ENCODE measurements at places on chromosomes 4 and X. TPM values are rescaled to one million over a fixed set of nuclear protein-coding genes. Genes with fewer than 3 reads are reported as not detected.

DNA sequence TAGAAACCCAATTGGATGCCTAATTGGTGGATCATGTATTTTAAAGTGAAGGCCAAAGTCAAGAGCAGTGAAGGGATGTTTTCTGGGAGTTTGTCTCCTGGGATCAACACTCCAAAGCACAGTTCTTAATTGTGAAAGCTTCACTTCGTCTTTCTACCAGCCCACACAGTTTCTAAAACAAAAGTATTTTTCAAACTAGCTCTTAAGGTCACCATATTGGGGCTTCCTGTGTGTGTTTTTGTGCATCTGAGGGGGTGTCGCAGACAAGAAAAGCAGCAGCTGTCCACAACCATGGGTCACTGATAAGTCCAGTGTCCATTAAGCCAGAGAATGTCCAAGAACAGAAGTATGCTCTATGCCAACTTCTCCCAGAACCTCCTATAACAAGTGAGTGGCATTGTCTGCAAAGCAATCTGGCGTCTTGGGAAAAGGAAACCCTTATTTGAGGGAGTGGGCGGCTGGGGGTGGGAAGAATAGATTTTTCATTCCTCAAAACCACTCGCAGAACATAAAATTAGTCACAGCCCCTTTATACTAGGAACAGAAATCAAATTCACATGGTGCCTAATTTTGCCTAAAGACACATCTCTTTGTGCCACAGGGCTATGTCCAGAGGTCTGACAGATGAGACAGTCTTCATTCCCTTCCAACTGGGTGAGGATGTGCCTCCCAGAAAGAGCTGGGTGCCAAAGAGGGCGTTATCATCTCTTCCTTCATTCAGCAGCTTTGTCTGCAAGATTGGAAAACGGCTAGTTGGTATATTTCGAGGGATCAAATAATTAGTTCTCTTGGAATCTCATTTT, 610.4 kb downstream of the BCOR start:
- no peak for DNase-seq

GRCh38 chrX:99184153-99184552, 1225.9 kb downstream of the PCDH19 start:
- no peak for DNase-seq

DNA sequence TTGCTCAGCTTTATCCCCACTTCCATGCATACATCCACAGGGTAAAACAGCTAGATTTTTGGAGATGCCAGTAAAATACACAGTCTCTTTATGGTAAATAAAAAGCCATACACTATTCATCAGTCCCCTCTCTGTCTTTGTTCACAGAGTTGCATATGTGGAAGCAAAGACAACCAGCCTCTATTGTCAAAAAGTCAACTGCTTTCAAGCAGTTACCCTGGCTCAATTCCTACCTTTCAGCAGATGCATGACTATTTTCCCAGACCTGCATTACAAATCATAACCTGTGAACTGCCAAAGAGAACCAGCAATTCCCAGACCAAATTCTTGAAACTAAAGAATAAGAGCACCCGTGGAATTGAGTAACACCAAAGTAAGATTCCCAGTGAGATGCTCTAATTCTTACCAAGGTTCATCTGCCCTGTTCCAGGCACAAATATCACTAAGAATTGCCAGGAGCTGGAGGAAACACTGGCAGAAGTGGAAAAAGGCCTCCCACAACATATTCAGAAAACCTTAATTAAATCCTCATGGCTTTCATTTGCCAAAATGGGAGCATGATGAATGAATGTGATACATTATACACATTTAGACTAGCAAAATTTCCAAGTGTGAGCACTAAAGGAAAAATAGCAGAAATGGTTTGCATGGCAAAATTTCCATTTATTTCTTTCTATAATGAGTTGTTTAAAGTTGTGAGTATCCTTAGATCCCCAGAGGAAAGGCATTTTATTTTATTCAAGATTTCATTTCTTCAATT, 391.2 kb upstream of the ADGRL3 start:
- no peak for DNase-seq

DNA sequence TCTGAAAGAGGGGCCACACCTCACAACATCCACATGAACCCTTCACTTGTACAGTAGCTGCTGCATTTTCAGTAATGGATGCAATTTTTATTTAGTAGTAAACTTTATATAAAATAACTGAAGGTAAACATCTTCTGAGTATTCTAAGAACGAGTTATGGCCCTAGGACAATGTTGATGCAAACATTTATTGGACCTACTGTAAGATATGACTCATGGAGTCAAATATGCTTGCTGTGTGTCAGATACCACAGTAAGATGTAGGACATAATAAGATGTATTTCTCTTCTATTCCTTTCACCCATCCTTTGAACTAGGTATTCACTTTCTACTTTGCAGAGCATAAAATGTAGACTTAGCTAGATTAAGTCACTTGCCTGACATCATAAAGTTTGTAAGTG, 87.6 kb downstream of the TEX13C start:
- no peak for DNase-seq

GRCh38 chr4:85717847-85718246, 242.9 kb downstream of the ARHGAP24 start:
- no peak for DNase-seq

DNA sequence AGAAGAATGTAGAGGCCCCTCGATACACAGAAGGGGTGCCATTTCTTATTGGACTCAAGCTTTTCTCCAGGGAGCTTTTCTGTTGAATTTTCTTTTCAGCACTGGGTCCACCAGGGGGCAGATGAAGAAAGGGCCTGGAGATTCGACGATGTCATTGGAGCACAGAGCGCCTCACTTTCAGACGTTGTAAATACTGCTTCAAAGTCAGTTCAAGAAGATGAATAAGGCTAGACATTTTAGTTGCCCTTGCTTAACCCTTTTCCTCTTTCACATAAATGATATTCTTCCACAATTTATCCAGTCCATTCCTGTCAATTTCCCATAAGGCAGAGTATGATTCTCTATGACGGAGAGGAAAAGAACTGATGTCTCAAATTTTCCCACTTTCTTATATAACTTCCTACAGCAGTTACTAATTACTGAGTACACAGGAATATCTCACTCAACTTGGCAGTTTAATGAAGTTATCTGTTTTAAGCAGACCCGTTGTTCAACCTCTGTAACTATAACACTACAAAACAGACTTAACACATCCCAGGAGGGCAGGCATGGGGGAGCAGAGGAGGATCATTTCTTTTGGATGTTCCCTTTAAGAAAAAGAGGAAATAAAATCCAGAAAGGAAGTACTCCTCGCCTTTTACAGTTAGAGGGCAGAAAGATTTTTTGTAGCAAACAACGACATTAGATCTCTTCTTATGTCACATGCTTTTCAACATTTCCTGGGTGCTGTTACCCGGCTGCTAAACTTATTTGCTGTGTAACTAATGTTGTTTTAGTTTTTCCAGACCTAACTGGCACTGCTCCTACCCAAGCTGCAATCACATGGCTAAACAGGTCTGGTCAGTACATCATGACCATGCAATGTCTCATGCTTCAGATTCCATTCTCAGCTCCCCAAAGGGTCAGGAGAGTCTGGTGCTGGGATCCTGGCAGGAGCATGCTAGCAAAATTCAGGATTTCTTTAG, 12.2 kb upstream of the CENPU start:
- DNase-seq, result peak; percentile 89

The IQSEC2 gene
- 28.0 TPM for total RNA-seq

The GPR82 gene
- total RNA-seq, result 0.57 TPM

The CNGA1 gene
- 2.2 TPM for total RNA-seq

The PABPC4L gene
- 0.70 TPM for total RNA-seq

Measured in mucosa of descending colon (tissue), 3 donors.